Hindlimb muscle (tissue), 1 donor: ENCODE measurements at places on chromosomes 1 and 21.

GRCh38 chr1:57404884-57405283 lies 19.0 kb downstream of the DAB1 start:
- DNase-seq = no peak

- no peak for DNase-seq
Observed at GRCh38 chr21:14543983-14544382, 2.1 kb downstream of the SAMSN1 start.

DNA sequence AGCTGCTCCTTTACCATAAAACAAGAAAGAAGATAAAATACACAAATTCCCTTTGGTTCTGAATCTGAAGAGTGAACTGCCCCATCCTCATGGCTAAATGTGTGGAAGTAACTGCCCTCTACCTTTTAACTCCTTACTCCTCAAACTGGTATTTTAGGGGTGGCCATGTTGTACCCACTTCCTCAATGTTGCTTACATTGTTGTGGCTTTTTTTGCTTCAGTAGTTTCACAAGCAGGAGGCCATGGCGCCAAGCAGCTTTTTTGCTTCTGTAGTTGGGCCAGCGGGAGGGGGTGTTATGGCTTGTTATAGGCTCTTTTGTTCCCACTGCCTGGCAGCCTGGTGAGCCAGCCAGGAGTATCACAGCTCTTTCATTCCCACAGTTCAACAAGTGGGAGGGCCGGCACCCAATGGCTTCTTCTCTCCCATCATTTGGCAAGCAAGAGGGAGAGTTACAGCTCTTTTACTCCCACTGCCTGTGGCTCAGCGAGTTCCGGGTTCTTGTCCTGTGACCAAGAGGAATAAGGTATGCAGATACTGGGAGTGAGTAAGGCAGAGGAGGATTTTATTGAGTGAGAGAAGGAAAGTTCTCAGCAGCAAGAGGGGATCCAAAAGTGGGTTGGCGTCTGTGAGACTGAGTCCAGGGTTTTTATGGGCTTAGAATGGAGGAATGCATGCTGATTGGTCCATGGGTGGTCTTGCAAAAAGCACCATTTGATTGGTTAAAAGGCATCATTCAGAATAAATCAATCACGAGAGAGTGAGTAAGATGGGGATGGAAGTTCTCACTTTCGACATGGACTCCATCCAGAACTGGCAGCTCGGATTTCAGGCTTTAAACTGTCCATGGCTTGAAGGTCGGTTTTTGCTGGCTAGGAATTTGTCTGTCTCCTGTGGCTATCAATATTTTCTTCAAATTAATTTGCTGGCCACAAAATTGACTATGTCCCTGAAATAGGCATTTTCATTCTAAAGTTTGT lies 429.6 kb downstream of the HLX start:
- DNase-seq = no peak

DNA sequence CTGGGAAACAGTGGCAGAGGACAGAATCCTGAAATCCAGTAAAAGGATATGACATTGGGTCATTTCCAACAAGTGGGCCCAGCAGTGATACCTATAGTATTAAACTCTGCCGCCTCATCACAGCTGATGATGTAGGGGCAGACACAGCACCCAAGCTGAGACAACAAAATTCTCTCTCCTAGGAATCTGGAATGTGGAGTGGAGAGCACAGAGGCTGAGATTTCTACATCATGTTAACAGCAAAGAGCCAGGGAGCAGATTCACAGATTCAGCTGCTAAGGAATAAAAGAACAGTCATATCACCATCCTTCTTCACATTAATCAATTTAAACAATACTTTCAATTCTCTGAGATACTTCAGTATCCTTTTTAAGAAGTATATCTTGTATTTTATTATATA lies 61.9 kb downstream of the CRP start:
- DNase-seq = no peak

DNA sequence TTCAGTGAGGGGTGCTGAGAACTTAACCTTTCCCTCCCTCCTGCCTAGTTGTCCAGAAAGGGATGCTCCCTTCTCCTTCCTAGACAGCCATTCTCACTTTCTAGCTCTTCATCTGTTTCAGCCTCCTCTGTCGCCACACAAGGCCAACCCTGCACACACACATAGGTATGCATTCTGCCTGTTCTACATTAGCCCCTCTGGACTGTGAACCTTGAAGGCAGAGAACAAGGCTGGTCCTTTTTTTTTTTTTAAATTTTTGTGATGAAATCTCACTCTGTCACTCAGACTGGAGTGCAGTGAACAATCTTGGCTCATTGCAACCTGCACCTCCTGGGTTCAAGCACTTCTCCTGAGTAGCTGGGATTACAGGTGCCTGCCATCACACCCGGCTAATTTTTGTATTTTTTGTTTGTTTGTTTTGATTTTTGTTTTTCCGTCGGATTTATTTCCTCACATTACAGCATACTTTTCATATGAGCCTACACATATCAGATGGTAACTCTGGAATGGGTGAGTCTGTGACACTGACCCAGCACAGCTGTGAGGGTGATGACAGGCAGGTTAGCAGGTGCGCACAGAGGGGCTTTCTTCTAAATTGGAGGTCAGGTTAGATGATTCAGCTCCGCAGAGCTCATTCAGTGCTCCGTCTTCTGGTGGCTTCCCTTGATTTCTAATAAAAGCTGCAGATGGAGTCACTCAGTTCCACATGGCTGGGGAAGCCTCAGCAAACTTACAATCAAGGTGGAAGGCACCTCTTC lies 4.9 kb upstream of the AKR1A1 start:
- no peak for DNase-seq

- DNase-seq = no peak
Observed at GRCh38 chr1:12060500-12060899, 2.6 kb upstream of the TNFRSF8 start.

- no peak for DNase-seq
Observed at GRCh38 chr1:208254376-208254775, 10.2 kb upstream of the PLXNA2 start.

DNA sequence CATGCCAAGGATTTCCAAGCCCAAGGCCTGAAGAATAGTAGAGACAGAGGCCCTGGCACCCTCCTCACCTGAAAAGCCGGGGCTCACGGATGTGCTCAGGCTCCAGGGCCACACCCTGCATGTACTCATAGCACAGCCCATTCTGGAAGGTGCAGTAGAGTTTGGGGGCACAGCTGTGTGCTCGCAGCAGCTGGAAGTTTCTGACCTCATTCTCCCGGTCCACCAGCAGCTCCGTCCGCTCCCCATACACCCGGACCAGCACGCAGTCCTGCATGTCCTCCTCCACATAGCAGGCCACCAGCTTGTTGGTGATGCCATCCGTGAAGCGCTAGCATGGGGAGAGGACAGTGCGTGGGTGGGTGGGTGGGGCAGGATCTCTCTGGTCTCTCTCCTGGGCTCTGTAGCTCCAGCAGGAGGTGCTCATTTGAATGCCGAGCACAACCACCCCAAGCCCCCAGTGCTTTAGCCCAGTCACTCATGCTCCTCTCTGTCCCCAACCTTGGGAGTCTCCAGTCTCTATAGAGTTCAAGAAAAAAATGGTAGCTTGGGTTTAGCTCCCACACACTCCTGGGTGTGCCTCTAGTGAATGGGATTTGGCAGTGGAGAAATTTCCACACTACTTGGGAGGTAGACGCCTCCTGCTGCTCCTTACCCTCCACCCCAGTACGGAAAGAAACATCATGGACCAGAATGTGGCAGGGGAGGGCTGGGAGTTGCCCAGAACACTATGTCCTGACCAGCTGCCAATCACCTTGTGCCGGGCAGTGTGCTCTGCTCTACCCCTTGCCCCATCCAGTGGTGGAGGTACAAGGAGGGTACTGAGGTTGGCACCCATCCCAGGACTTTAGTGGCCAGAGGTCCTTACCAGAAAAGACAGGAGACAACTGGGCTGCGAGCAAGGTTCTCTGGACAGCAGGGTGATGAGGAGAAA lies 1.9 kb downstream of the ETNK2 start:
- no peak for DNase-seq

- no peak for DNase-seq
Observed at GRCh38 chr1:112502826-112503225, 5.9 kb upstream of the WNT2B start.

DNA sequence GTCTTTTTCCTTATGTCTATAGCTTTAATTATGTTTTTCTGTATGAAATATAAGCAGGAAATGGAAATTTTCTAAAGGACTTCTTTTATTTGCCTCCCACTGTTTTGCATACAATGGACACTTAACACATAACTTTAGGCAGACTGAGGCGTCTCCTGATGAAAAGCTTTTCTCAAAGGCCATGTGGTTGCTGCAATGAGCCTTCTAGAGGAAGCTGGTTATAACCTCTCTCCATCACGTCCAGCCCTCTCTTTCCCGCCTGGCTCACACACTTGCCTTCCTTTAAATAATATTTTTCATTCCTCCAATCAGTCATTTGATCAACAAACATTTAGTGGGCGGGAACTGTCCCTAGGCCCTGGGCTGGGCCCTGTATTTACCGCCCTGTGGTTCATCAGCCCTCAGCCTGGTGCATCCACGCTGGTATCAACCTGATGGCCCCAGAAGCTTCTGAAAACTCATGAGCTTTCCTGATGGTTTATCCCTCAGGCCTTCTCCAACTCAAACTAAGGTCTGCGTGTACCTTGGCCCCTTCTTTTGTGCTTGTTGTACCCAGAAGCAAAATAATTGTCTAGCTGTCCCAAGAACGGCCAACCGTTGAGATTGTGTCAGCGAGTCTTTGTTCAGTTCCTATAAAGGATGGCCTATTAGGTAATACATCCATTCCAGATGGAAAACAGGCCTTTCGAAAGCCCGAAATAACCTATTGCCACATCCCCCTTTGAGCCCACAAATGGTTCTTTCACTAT lies 75.3 kb upstream of the LYST start:
- DNase-seq = no peak

- no peak for DNase-seq
Observed at GRCh38 chr1:2864203-2864905, 62.9 kb upstream of the TTC34 start.

DNA sequence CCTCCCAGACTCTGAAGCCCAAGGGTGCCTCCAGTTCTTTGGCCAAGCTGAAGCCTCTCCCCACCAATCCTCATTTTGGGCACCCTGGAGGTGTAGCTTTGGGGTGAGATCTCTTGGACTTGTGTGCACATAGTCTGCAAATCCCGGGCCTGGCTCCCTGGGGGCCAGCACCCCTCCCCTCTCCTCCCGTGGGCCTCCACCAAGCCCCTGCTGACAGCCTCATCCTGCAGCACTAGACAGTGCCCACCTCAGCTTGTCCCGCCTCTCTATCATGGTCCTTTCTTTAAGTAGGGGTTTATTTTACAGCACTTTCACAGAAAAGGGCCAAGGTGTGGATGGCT lies 3.2 kb downstream of the GJC2 start:
- no peak for DNase-seq

DNA sequence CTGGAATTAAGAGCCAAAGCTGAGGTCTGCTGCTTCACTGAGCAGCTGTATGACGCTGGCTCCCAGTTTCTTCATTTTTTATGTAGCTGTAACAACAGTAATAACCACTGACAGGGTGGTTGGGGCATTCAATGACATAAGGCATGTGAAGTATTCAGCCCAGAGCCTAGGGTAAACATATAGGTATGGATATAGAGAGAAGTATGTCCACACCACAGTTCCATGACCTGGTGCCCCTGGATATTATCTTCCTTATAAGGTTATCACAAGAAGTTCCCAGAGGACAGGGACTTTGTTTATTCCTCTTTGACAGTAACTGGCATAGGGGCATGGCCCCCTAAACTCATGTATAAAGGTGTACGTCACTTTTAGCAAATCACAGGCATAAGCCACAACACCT lies 14.7 kb downstream of the RAB42 start:
- no peak for DNase-seq

- no peak for DNase-seq
Observed at GRCh38 chr1:177976596-177976995, 6.7 kb upstream of the SEC16B start.

- DNase-seq = no peak
Observed at GRCh38 chr1:7418442-7419080, 352.5 kb upstream of the VAMP3 start.

DNA sequence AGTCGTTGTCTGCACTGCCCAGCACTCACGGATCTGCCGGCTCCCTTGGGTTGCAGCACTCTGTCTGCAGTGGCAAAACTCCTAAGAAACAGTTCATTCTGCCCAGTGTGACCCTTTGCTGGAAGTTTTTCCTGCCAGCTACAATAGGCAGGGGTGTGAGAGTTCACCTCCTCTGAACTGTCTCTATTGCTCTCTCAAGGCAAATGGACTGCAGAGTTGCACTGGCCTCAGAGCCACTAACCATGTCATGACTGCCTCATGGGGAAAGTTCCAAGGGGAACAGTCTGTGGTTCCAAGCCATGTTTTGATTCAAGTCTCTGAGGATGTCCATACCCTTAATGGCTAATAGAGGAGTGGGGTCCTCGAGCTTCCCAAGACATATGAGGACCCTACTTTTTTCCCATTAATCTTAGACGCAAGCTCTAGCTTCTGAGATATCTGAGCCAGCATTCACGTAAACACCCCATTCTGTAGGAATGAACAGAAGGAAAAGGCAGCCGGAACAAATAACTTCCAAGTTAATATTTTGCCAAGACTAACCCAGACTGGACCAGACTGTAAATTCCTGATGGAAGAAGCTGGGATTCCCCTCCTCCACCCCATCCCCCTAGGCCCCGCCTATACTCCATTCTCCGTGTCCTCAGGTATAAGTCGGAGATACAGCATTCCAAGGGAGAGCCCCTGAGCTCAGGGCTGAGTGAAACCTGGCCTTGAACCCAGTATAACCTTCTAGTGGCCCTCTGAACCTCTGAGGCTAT lies 93.8 kb upstream of the AKT3 start:
- no peak for DNase-seq

- DNase-seq = no peak
Observed at GRCh38 chr1:19617376-19617775, 26.7 kb upstream of the NBL1 start.

GRCh38 chr1:228430243-228430642 lies 13.6 kb upstream of the TRIM17 start:
- DNase-seq = no peak

GRCh38 chr1:46133181-46133658 lies 791 bp upstream of the PIK3R3 start:
- DNase-seq = no peak

DNA sequence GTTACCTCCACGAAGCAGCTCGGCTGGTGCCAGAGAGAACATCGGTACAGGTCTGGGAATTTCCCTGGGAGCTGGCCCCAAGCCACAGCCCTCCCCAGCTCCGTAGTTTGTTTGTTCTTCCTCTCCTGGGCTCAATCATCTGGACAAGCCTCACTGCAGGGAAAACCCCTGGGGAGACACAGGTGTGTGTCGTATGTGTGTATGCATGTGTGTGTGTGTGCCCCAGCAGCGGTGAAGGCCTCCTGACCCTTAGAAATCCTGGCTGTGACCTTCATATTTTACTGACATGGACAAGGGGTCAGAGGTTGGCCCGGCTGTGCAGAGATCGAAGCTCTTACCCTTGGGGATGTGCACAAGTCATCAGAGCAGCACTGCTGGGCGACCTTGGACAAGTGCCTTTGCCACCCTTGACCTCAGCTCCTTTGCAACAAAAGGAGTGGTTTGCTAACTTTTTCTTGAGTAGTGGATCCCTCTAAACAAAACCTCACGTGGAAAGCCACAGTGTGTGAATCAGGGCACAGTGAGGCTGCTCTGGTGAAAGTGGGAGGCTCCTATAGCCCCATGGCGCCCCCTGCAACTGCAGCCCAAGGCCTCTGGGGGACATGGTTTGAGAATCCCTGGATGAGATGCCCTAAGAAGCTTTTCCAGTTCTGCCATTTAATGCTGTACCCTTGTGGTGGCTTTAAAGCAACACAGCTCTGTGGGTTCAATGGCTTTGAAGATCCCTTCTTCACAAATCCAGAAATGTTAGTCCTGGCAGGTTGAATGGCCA lies 12.3 kb upstream of the IL22RA1 start:
- DNase-seq = no peak
